ENCODE measurements at places on chromosomes 3 and 15.

- DNase-seq = no peak
Measured at GRCh38 chr15:50744601-50745000, 20.9 kb downstream of the SPPL2A start.

- no peak for DNase-seq
Measured at GRCh38 chr3:184148076-184148475, 7.1 kb upstream of the DVL3 start.

DNA sequence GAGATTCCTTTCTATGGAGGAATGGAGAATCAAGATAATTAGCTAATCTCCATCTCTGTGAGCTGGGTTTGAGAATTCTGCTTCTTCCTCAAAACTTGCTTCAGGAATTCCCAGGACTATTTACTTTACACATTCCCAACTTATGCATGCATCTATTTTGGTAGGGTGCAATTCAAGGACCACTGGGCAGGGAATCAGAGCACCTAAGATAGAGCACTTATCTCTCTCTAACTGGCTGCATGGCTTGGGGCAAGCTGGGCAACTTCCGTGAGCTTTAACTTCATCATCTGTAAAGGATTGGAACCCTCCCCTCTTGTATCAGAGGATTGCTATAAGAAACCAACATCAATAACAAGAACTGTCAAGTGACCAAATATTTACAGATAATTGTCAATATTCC lies 160.2 kb downstream of the PDCD6IP start:
- no peak for DNase-seq

DNA sequence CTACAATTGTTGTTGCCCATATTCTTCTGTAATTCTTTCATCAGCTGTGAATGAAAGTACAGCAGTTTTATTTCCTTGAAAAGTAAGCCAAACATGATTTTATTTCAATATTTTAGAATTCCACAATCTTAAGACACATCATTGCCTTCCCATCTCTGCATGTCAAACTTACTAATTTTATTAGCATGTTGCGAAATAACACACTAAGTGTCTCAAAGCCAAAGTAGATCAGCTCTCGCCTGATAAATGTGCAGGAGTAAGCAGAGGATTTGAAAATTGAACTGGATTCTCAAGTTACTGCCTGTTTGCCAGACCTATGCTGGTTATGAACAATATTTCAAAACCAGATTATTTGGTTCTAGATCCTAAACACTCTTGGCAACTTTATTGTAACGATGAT lies 25.7 kb downstream of the TGFBR2 start:
- DNase-seq = no peak
